HT1080 (cell line): ENCODE measurements at places on chromosomes 2 and 18. TPM values are rescaled to one million over a fixed set of nuclear protein-coding genes. Genes with fewer than 3 reads are reported as not detected.

Gene LIMS3
- total RNA-seq: 4.1 and 6.4 TPM in 2 replicates

Gene TEKT4
- total RNA-seq: not detected in 2 replicates

Gene SLC20A1
- 225 and 403 TPM in 2 replicates for total RNA-seq

Gene PPP1R1C
- total RNA-seq: not detected in 2 replicates

Gene EDAR
- total RNA-seq: not detected in 2 replicates

Gene IL1RL2
- total RNA-seq: not detected in 2 replicates

Gene SCG2
- total RNA-seq: 4.6 and 8.2 TPM in 2 replicates

Gene CNGA3
- total RNA-seq: not detected in 2 replicates

Gene COPS8
- total RNA-seq: 142 and 183 TPM in 2 replicates

Gene FEV
- not detected in 2 replicates for total RNA-seq

Gene SEPTIN10
- 31.5 and 45.2 TPM in 2 replicates for total RNA-seq

- no peak for DNase-seq
Observed at GRCh38 chr2:54054271-54054670, 61.1 kb upstream of the ACYP2 start.

GRCh38 chr2:239129147-239129920 lies 271.5 kb downstream of the HDAC4 start:
- DNase-seq: no peak

GRCh38 chr2:233033672-233034071 lies 1.2 kb downstream of the NEU2 start:
- peak; percentile 98 for DNase-seq

GRCh38 chr2:66698576-66699239 lies 263.8 kb downstream of the MEIS1 start:
- no peak for DNase-seq

DNA sequence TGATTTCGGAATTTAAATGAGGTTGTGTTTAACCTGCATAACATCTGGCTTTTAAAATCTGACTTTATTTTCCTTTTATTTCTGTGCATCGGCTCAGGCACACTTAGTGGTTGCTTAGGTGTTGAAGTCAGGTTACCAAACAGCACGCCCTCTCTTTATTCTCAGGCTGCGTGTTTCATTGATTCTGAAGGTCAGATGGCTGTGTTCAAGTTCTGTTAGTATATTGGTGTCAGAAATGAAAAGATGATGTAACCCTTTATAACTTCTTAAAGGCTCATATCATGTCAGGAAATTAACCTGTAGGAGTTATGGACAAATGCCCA lies 246.5 kb downstream of the LDLRAD4 start:
- DNase-seq: no peak

DNA sequence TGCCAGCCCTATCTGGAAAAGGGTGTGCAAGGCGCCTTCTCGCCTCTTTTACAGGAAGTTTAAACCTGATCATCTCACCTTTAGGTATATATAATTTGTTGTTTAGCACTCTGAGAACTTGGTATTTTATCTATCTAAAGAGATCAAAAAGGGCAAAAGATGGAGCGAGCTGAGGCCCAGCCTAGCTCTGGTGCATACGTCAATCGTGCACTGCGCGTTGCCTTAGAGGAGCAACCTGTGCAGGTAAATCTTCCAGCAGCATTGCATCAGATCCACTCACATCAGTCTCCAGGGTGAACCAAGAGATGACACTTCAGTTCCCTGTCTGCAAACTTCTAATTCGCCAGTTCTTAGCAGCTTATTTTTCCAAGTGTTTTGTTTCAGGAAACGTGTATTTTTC lies 15.4 kb downstream of the BCL11A start:
- no peak for DNase-seq

DNA sequence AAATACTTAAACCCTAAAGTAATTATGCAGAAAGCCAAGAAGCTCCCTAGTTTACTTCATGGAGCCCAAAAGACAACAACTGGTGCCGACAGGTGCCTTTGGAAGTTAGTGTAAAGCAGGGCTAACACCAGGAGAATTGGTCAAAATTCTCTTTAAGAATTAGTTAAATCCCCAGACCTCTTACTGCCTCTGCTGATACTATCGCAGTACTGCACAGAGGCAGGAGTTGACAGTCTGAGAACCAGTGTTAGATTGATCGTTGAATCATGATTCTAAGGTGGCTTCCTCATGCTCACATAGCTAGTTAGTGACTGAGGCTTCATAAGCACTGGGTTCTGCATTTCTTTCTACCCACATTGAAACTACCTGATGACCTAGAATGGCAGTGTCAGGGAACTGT lies 445.0 kb downstream of the XIRP2 start:
- no peak for DNase-seq

GRCh38 chr2:3451926-3452671 lies 67.2 kb downstream of the ADI1 start:
- no peak for DNase-seq

DNA sequence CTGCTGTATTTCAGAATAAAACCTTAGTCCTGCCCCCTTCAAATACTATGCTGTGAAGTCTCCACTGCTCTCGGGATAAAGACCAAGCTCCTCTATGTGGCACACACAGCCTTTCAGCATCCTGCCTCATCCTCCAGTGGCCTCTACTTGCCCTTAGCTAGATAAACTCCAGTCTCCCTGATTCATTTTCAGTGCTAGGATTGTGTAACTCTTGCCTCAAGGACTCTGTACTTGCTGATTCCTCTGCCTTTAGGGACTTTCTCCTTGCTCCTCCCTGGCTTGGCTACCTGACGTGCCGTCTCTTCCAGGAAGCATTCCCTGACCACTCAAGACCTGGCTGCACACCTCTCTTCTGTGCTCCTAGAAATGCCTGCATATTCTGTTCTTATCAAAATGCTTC lies 416.7 kb downstream of the MTX2 start:
- no peak for DNase-seq

DNA sequence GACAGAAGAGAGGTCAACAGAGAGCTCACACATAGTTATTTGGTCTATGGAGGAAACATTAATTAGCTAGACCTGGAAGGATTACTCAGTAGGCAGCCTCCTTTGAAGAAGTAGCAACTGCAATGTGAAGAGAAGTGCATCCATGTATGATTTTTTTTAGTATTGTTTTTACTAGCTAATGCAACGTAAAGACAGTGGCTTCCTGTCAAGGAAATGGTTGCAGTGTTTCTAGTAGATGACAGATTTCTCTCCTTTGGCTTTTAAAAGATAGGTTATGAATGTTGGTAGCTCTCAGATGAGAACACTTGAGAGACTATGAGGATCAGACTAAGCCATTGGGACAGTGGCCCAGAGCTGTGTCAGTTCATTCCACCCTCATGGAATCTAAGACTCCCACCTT lies 175.8 kb downstream of the AGPS start:
- no peak for DNase-seq

DNA sequence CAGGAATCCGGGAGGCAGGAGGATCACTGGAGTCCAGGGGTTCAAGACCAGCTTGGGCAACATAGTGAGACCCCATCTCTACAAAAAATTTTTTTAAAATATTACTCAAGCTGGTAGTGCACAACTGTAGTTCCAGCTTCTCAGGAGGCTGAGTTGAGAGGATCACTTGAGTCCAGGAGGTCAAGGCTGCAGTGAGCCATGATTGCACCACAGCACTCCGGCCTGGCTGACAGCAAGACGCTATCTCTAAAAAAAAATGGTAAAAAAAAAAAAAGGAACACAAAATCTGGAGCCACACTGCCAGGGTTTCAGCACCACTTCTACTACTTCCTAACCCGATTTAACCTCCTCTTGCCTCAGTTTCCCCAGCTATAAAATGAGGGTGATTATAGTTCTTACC lies 57.0 kb downstream of the STEAP3 start:
- no peak for DNase-seq

DNA sequence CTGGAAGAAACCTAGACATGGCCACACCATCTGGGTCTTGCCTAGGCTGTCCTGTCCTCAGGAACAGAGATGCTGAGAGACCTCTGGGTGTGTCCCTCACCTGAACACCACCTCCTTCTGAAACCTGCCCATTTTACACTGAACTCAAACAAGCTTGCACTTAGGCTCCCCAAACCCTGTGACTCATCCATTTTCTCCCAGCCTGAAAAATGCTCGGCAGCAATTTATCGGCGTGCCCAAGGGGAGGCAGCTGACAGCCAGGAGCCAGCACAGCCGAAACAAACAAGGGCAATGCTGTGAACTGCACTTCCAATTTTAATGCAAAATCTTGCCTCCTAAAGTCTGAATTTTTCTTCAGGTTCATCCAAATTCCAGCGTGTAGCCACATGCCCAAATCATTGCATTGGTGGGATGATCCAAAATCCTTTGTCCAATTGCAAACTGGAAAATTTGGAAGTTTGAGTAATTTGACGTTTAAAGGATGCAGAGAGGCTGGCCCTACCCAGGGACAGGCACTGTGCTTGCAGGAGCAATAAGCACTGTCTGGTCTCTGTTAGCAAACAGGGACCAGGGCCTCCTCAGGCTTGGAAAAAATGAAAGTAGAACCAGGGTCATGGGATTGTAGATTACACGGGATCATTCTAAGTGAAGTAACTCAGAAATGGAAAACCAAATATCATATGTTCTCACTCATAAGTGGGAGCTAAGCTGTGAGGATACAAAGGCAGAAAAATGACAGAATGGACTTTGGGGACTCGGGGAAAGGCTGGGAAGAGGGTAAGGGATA lies 67.7 kb downstream of the GALNT14 start:
- DNase-seq: peak; percentile 21

- peak; percentile 78 for DNase-seq
Observed at GRCh38 chr18:58205443-58206160, 161.6 kb downstream of the NEDD4L start.

DNA sequence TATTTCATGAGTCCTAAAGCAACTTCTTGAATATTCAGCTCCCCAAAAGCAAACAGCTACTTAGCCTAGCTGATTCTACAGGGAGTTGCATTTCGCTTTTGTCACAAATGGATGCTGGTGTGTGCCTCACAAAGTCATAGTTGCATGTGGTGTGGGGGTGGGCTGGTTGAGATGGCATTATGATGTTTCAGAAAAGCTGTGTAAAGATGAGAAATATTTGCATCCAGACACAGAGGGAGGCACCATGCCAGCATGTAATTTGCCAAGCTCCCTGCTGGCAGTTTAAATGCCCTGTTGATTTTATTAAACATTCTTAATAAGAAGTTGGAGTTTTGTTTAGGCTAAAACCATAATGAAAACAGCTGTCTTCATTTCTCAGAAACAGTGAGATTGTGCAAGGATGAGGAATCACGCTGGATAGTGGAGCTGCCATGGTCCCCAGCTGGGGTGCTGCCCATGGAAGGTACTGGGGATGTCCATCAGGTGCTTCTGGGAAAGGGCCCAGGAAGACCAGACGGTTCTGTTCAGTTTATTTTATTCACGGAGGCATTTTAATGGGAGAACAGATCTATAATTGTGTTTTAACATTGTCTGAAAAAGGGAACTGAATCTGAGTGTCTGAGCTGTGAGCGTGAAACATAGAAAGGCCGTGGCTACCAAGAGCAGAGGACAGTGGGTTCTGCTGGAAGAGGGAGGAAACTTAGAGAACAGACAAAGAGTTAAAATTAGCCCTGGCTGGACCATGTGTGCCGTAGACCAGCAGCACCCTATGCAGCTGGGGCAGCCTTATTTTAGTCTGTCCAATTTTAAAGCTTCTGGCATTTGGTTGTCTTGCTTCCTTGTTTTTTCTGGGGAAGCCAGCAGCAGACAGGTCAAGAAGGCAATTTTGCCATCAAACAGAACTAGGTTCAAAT lies 177.1 kb downstream of the FAM210A start:
- no peak for DNase-seq

- DNase-seq: no peak
Observed at GRCh38 chr2:39836638-39837037, 57.6 kb upstream of the THUMPD2 start.

DNA sequence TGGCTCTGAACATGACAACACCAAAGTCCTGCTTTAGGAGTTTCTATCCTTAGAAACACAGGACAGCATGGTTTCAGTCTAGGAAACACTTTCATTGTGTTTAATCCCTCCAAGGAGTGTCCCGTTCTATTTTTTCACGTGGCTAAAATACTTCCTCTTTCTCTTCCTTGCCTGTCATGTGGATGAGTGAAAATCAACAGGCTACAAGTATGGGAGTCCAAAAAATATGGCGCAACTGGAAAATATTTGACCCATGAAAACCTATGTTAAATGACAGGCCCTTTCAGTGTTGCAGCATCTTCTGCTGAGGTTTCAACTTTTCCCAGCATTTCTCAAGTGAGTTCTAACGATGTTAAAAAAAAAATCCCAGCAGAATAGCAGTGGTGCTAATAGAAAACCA lies 146.3 kb downstream of the LAMA3 start:
- DNase-seq: no peak

DNA sequence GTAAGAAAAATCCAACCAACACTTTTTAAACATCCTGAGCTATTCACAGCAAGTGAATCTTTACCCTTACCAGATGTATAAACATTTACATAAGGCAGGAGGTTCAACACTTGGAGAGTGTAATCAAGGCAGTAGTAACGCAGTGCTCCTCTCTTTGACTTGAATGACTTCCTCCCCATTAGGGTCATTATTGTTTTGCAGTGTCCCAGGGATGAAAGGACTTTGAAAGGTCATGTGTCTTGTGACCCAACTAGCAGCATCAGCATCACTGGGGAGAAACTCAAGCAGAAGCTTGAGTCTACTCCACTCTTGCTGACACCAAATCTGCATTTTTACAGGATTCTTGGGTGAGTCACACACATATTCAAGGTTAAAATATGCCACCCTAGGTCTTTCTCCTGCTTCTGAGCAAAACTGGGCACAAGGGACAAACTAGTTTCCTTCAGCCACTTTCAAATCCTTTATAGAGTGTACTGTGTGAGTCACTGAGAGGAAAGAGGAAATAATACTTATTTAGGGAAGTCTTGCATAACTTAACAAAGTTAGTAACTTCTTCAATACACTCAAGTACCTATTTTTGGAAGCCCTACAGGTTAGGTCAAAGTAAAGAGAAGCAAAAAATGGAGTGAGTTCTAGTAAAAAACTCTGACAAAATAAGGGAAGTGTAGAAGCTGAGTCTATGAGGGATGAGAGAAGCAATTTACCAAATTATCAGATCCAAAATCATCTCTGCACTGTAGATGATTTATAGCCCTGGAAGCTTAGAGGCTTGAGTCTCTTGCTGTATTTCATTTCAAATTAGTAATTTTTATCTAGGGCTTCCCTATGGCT lies 51.0 kb upstream of the EML4 start:
- peak; percentile 94 for DNase-seq

DNA sequence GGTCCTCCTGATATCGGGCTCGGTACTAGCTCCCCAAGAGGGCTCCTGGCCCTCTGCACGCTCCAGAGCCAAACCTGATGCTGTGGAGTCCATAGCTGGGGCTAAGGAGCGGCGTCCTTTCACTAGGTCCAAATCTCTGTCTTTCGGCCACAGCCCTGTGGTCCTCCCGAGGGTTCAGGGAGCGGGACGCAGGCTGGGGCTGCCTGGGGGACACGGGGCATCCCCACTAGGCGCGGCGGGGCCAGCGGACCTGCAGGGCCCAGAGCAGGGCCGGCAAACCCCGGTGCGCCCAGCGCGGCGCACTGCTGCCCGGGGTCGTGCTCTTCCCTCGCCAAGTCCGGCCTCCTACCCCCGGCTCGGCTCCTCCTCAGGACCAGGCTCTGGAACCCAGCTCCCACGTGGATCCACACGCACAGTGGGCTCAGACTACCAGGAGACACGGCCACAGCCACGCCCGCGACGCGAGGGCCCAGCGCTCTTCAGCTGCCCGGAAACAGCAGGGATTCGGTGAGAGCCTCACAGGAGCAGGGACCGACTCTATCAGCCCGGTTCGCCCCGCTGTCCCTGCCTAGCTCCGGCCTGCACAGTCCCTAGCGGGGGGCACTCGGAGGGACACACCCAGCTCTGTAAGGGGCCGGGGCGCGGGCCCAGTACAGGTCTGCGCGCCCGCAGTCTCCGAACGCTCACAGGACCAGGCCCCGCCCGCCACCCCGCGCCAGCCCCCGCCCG lies 593 bp downstream of the ZNF514 start:
- DNase-seq: no peak
